ENCODE measurements at places on chromosomes 4 and X. TPM values are rescaled to one million over a fixed set of nuclear protein-coding genes. Genes with fewer than 3 reads are reported as not detected.
A peak's percentile ranks its signal among the peaks of the same experiment; 100 is the strongest.

- no peak overlapping the region for H3K27ac ChIP-seq
- no peak for DNase-seq
- peak overlapping the region; percentile 77 for H3K4me3 ChIP-seq
- no peaks in the 10 kb centered on the region for H3K27me3 ChIP-seq
Observed at GRCh38 chr4:77072195-77072753, 3.5 kb downstream of the CCNI start.

The HAND2 gene
- 158 TPM for total RNA-seq

GRCh38 chr4:78654807-78655206, 103.2 kb downstream of the ANXA3 start:
- H3K27ac ChIP-seq = no peak overlapping the region
- H3K36me3 ChIP-seq = no peaks in the 10 kb centered on the region
- H3K4me1 ChIP-seq = peaks cover 14% of the 10 kb centered on the region

DNA sequence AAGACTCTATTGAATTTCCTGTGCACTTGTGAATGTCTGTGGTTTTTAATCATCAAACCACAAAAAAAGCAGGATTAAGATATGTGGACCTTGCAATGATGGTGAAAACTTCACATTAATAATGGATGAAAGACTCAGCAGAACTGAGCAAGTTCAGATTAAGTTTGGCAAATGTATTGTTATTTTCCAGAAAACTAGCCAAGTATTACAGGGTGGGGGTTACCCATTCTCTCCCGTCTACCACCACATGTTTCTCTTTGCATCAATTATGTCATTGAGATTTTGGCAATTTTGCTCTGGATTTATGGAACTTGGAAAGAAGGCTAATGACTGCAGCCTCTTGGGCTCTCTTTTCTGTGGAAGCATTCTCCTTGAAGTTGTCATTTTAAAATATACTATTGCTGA, 577.1 kb downstream of the ANKRD50 start:
- H3K27ac ChIP-seq = no peak overlapping the region
- H3K27me3 ChIP-seq = no peaks in the 10 kb centered on the region
- DNase-seq = no peak
- no peaks in the 10 kb centered on the region for H3K36me3 ChIP-seq

- no peaks in the 10 kb centered on the region for H3K36me3 ChIP-seq
- no peaks in the 10 kb centered on the region for H3K4me1 ChIP-seq
Observed at GRCh38 chr4:169823685-169824084, 65.9 kb upstream of the HPF1 start.

DNA sequence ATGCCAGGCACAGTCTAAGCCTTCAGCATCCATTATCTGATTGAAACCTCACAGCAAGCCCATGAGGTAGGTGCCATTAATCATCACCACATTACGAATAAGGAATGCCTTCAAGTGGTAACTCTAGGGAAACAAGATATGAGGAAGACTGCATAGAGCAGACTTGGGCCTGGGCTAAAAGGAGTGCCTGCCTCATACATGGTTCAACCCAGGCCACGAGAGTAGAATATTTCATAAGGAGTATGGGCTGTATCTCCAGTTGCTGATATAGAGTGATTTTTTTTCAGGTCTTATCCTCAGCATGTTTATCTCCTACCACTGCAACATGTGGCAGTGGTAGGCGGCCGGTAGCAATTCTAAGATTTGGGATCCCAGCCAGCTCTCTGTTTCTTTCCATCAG, 51.7 kb downstream of the ATP11C start:
- peak overlapping the region; percentile 18 for H3K27ac ChIP-seq
- no peak overlapping the region for H3K4me3 ChIP-seq
- no peaks in the 10 kb centered on the region for H3K27me3 ChIP-seq
- H3K4me1 ChIP-seq = peaks cover 9% of the 10 kb centered on the region

The TMEM35A gene
- total RNA-seq = 0.15 TPM

The MAGEC2 gene
- total RNA-seq = not detected

DNA sequence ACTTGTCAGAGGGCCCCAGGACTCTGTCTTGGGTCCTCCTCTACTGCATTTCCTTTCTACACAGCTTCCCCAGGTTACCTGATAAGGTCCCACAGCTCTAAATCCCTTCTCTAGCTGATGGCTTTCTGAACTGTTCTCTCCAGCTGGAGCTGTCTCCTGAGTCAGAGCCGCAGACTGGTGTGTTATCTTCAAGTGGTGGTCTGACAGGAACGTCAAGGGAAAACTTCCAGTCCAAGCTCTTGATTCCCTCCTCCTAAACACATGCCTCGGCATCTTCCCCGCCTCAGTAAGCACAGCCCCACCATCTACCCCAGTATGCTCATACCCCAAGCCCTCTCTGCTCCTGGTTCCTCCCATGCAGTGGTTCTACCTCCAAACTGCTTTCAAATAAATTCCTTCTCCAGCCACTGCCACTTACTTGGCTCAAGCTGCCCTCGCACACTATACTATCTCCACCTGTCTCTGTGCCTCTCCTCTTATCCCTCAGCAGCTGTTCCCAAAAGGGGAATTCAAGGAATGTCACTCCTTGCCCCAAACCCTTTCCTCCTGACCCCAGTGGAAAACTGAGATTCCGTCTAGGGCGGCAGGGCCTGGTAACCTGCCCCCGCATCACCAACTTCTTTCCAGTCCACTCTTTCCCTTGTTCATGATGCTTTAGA, 17.2 kb upstream of the CENPU start:
- H3K27ac ChIP-seq = peak overlapping the region; percentile 37
- H3K4me1 ChIP-seq = peaks cover 55% of the 10 kb centered on the region
- no peak for DNase-seq
- peaks cover 25% of the 10 kb centered on the region for H3K36me3 ChIP-seq
- no peaks in the 10 kb centered on the region for H3K27me3 ChIP-seq
- H3K4me3 ChIP-seq = no peak overlapping the region

- H3K27me3 ChIP-seq = no peaks in the 10 kb centered on the region
- no peak overlapping the region for H3K27ac ChIP-seq
- no peak overlapping the region for H3K4me3 ChIP-seq
- no peaks in the 10 kb centered on the region for H3K36me3 ChIP-seq
- no peak for DNase-seq
Observed at GRCh38 chrX:23662853-23663252, 4.4 kb upstream of the PRDX4 start.

The CLGN gene
- 52.6 TPM for total RNA-seq

The ASB5 gene
- total RNA-seq = 1.5 TPM

GRCh38 chrX:57655065-57655464, 25.0 kb downstream of the NLRP2B start:
- no peak overlapping the region for H3K4me3 ChIP-seq
- no peaks in the 10 kb centered on the region for H3K27me3 ChIP-seq
- no peak for DNase-seq
- H3K36me3 ChIP-seq = no peaks in the 10 kb centered on the region
- H3K27ac ChIP-seq = no peak overlapping the region

- DNase-seq = no peak
- H3K36me3 ChIP-seq = peaks cover 10% of the 10 kb centered on the region
- no peaks in the 10 kb centered on the region for H3K27me3 ChIP-seq
- peaks cover 25% of the 10 kb centered on the region for H3K4me1 ChIP-seq
- peak overlapping the region; percentile 94 for H3K27ac ChIP-seq
Observed at GRCh38 chr4:99947190-99947578, 766 bp upstream of the DNAJB14 start.

- no peaks in the 10 kb centered on the region for H3K36me3 ChIP-seq
- H3K4me3 ChIP-seq = no peak overlapping the region
- no peaks in the 10 kb centered on the region for H3K4me1 ChIP-seq
- H3K27me3 ChIP-seq = no peaks in the 10 kb centered on the region
- DNase-seq = peak; percentile 71
Observed at GRCh38 chr4:24477919-24478318, 106.4 kb downstream of the DHX15 start.

The ZFP92 gene
- 0.48 TPM for total RNA-seq

GRCh38 chr4:180281724-180282123, 1961.5 kb upstream of the TENM3 start:
- H3K36me3 ChIP-seq = no peaks in the 10 kb centered on the region
- DNase-seq = no peak
- H3K27me3 ChIP-seq = no peaks in the 10 kb centered on the region
- H3K27ac ChIP-seq = no peak overlapping the region

DNA sequence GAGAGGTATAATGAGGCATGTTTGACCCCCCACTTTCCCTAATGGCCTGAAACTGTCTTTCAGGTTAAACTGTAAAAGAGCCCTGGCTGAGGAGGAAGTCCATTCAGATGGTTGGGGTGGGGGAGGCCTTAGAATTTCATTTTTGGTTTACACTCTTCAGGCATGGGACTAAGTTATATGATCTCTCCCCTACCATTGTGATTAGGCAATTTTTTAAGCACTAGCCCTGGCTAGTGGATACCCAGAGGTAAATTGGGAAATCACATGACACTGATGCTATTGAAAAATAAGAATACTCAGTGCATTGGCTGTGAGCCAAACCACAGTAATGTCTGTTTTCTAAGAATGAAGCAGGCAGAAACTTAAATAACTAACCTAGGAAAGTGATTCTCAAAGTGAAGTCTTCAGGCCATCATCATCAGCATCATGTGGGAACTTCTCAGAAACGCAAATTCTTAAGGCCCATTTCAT, 149.7 kb downstream of the RRAGB start:
- no peak overlapping the region for H3K4me3 ChIP-seq
- no peak overlapping the region for H3K27ac ChIP-seq
- DNase-seq = no peak
- no peaks in the 10 kb centered on the region for H3K36me3 ChIP-seq
- H3K4me1 ChIP-seq = no peaks in the 10 kb centered on the region
- no peaks in the 10 kb centered on the region for H3K27me3 ChIP-seq

The KCND1 gene
- total RNA-seq = 0.25 TPM

DNA sequence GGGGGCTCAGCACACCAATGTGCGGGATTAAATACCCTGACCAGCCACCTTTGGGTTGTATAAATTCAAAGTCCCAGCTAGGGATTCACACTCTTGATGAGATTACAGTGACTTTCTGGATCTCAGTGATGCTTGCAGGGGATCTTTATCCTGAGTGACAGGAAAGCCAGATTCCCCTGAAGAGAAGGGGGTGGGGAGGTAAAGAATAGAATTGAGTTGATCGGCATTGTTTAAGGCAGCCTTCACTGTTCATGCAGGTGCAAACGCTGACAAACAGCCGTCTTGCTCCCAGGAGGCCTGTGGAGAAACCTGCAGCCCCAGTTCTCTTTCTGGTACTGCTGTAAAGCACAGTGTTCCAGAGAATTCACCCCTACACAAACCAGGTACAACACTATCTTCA, 19.0 kb downstream of the CXXC4 start:
- no peak overlapping the region for H3K4me3 ChIP-seq
- no peak overlapping the region for H3K27ac ChIP-seq
- H3K27me3 ChIP-seq = no peaks in the 10 kb centered on the region

GRCh38 chrX:130606425-130606824, 204.6 kb downstream of the RBMX2 start:
- DNase-seq = no peak
- no peak overlapping the region for H3K27ac ChIP-seq
- no peaks in the 10 kb centered on the region for H3K27me3 ChIP-seq
- no peak overlapping the region for H3K4me3 ChIP-seq

DNA sequence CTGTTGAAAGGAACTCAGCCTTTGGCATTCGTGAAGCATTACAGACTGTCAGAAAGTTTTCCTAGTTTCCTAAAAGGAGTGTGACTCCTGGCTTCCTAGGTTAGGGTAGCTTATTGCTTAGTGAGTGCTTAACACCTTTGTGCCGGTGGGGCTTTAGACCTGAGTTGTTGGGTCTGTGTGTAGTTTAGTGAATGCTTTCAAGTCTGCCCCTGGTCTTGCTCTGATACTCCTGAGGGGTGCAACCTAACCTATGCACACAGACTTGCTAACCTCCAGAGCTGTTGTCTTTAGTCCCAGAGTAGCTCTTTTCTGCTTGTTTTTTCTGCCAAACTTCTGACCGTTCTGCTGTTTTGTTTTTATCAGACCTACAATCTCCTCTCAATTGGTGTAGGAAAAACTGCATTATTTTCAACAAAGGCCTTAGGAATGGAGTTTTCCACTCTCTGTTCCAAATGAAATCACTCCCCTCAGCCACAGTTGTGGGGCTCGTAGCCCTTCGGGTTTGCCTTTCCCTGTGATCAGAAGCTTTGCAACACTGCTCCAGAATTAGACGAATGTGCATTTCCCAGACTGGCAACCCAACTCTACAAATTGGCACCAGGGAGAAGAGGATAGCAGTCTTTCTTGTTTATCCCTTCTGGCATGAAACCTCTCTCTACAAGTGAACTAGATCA, 1399.1 kb upstream of the PCDH7 start:
- no peaks in the 10 kb centered on the region for H3K4me1 ChIP-seq
- H3K36me3 ChIP-seq = no peaks in the 10 kb centered on the region
- H3K27ac ChIP-seq = no peak overlapping the region
- no peak overlapping the region for H3K4me3 ChIP-seq
- no peak for DNase-seq

The ERAS gene
- not detected for total RNA-seq

The MAOB gene
- total RNA-seq = 127 TPM

- H3K4me3 ChIP-seq = no peak overlapping the region
- no peaks in the 10 kb centered on the region for H3K36me3 ChIP-seq
- no peaks in the 10 kb centered on the region for H3K27me3 ChIP-seq
- no peak overlapping the region for H3K27ac ChIP-seq
- peak; percentile 34 for DNase-seq
- peaks cover 9% of the 10 kb centered on the region for H3K4me1 ChIP-seq
Observed at GRCh38 chr4:3401436-3402171, 40.2 kb upstream of the HGFAC start.

DNA sequence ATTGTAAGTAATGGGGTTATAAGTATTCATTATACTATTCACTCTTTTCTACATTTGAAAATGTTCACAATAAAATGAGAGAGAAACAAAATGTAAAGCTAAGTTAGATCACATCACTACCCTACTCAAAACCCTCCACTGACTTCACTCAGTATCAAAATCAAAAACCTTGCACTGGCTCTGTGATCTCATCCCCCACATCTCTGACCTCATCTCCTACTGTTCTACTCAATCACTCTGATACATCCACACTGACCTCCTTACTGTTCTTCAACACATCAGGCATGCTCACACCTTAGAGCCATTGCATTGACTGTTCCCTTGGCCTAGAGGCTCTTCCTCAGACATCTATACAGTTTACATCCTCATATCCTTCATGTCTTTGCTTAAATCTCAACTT, 50.7 kb downstream of the THOC2 start:
- no peak for DNase-seq
- H3K27me3 ChIP-seq = no peaks in the 10 kb centered on the region
- no peak overlapping the region for H3K27ac ChIP-seq
- no peak overlapping the region for H3K4me3 ChIP-seq

The HPGDS gene
- total RNA-seq = 0.83 TPM

DNA sequence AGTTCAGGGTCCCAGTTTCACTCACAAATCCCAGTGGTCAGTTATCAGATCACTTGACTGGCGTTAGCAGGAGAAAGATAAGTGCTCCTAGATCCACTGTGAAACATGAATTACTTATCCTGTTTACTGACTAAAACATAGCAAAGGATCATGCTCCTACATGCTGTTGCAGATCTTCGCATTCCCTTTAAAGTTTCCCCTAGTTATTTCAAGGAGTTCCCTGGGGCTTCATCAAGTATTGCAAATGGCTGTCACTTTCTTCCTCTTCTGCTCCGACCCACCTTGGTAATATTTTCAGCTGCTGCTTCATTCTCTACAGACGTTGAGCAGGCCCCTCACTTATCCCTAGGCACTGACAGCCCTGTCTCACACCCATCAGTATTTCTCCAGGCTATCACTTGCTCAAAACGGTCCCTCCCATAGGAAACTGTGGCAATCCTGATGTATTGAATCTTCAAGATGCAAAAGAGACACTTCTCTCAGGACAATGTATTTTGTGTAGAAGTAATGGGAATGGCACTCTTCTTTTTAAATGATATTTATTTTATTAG, 466.0 kb downstream of the INPP4B start:
- no peak overlapping the region for H3K4me3 ChIP-seq
- H3K4me1 ChIP-seq = peaks cover 41% of the 10 kb centered on the region
- peak overlapping the region; percentile 73 for H3K27ac ChIP-seq
- H3K36me3 ChIP-seq = no peaks in the 10 kb centered on the region
- no peak for DNase-seq
- no peaks in the 10 kb centered on the region for H3K27me3 ChIP-seq

GRCh38 chrX:118726887-118727685, at the start of gene IL13RA1:
TSS of gene IL13RA1 (plus strand) at chrX:118727606. CDS start at chrX:118727639, 33 bp downstream.
- no peaks in the 10 kb centered on the region for H3K36me3 ChIP-seq
- no peaks in the 10 kb centered on the region for H3K27me3 ChIP-seq

The GPM6B gene
- total RNA-seq = 2.1 TPM
